ENCODE measurements at places on chromosomes 3 and 15. TPM values are rescaled to one million over a fixed set of nuclear protein-coding genes. Genes with fewer than 3 reads are reported as not detected.

- DNase-seq: no peak
Measured at GRCh38 chr3:124831628-124832199, 55.5 kb downstream of the ITGB5 start.

LRIG1 gene
- total RNA-seq: 30.2 TPM

PPP1R14D gene
- total RNA-seq: not detected

- no peak for DNase-seq
Measured at GRCh38 chr3:63933459-63933858, 21.3 kb upstream of the SCAANT1 start.

DNA sequence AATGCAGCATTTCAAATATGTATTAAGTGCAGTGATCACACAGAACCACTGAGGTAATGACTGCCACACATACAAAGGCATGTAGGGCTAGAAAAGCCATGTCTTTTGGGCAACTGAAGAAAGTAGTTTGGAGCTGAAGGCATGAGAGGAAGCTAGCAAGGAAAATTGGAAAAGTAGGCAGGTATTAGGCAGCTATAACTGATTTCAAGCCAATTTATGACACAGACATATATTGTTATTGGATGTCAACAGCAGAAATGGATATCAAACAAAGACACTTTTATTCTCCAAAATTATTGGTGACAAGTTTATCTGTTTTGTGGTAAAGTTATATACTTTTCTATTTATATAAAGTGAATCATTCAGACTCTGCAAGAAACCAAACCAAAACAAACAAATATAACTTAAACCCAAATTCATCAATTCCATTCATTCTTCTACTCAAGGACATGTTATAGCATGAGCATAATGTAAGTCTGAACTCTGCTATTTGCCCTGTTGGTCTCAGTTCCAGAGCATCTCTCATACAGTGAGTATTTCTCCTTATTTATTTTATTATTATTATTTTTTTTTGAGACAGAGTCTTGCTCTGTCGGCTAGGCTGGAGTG, 307.4 kb upstream of the COL8A1 start:
- no peak for DNase-seq

DNA sequence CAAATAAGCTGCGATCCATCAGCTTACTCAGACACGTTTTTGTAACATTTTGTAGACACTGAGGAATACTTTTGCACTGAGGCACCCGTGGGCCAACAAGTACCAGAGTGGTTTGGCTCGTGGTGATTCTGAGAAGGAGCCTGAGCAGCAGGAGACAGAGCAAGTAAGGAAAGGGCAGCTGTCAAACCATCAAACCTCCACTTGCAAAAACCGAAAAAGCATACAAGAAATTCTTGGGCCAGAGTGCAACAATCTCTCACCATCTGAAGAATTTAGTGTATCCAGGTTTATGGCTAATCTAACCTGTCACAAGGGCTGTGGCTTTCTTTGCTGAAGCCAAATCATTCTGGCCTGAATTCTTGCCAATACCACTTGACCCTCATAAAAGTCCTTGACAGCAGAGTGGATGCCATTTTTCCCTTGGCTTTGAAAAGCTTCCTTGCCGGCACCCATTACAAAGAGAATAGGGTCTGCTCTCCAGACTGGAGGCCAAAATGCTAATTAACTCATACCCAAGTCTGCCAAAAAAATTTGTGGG, 56.7 kb downstream of the MYO1E start:
- DNase-seq: no peak

- DNase-seq: no peak
Measured at GRCh38 chr15:37095770-37096557, 4.4 kb downstream of the MEIS2 start.

- DNase-seq: no peak
Measured at GRCh38 chr3:186915806-186916796, 14.2 kb upstream of the ST6GAL1 start.

- DNase-seq: peak; percentile 71
Measured at GRCh38 chr3:197226179-197226578, 72.2 kb downstream of the DLG1 start.

DNA sequence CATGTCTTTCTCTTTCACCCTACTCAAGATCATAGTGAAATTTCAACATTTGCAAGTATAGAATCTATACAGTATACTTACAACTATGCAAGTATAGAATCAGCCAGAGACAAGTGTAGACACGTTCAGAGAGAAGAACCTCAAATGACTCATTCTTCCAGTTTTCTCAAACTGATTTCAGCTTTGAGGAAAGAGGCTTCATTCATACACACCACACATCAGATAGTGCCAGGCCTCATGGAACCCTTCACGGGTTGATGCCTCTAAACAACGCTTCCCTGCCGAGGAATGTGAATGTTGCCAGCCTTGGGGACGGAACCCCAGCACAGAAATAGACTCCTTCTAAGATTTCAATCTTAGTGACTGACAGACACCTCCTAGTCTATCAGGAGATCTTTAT, 135.7 kb downstream of the FOXP1 start:
- no peak for DNase-seq

DNA sequence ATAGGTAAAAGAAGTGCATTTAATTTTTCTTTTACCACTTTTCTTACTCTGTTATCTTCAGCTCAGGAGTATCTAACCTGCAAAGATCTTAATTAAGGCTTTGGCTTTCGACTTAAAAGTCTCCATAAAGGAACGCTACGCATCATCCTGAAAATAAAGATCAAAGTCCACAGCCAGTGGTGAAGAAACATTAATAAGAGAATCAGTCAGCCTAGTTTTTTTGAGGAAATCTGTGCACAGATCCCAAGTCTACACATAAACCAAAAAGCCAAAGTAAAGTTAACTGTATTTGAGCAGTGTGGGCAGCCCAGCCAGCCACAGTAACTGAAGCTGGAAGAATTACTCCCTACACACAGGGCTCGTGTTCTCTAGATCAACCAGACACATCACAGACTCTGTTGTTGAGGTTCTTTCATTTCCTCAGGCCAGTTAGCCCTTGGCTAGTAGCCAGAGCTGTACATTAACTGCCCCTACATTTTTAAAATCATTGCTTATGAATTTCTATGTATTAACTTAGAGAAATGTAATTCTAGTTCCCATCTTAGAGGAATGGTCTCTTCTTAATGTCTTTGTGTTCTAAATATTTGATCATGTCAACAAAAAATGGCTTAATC, 6.9 kb downstream of the LRRC2 start:
- no peak for DNase-seq

IL12A gene
- total RNA-seq: not detected
